Neural crest cell (in vitro differentiated cells): ENCODE measurements at places on chromosomes 13 and 19.

GRCh38 chr19:34649886-34650543 lies 26.9 kb downstream of the SCGB2B2 start:
- no peak for DNase-seq

- no peak for DNase-seq
These were observed 1.5 kb downstream of the N4BP2L1 start for GRCh38 chr13:32426191-32426989.

GRCh38 chr19:2337329-2337707 lies 8.8 kb downstream of the SPPL2B start:
- DNase-seq = peak; percentile 69

DNA sequence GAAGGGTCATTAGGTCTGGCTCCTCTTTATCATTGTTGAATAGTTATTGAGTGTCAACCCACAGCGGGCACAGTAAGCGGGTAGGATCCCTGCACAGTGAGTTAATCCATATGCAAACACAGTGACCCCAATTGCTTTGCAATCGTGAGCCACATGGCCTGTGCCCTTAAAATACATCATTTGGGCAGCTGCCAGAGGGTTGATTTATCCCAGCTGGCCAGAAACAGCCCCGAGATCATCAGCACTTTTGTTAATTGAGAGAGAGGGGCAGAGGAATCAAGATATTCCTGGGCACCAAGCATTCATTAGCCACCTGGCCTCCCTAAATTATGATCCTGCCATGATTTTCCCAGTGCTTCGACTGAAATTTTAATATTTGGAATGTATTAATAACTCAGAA lies 9.8 kb upstream of the CNMD start:
- DNase-seq = no peak

DNA sequence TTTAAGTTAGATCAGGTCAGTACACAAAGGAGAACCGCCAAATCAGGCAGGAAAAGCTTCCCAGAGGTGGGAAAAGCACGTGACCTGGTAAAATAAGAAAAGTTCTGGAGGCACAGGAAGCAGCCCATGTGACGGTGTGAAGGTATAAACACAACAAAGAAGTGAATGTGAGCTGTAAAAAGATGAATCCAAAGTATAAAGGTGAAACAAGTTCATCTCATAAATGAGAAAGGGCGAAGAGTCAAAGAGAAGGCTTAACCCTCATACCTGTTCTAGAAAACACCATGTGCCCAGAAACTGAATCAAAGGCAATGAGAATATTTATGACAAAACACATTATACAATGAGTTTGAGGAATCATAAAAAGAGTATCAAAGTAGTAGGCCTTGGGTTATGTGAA lies 47.0 kb downstream of the USP12 start:
- DNase-seq = no peak

DNA sequence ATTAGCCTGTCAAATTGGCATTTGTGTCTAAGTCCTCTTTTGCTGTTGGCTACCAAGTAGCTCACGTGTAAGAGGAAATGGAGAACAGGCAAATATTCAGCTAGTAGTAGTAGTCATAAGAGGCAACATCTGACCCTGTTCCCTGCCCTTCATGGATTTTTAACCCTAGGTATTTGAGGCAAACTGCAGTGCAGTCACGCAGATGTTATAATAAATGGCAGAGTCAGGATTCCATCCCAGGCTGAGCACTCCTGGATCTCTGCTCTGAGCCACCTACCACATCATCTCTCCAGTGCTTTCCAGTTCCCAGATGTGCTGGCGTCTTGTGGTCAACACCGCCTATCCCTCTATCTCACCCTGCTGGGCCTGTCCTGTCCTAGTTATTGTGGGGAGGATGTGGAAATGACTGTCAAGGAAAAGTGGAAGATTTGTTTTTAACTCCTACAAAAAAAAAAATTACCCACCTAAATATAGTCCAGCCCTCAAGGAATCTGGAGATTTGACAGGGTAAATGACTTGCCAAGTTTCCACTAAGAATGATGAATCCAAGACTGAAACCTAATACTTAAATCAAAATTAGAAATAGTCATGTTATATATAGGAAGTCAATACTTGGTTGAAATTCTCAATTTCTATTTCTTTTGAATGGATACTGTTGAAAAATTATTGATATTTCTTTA lies 322.9 kb downstream of the GPC6 start:
- no peak for DNase-seq

GRCh38 chr13:46803586-46803985 lies 6.6 kb upstream of the ESD start:
- DNase-seq = no peak

GRCh38 chr13:34620074-34620850 lies 321.8 kb upstream of the NBEA start:
- DNase-seq = no peak

GRCh38 chr13:95601216-95601615 lies 43.3 kb downstream of the DZIP1 start:
- no peak for DNase-seq

DNA sequence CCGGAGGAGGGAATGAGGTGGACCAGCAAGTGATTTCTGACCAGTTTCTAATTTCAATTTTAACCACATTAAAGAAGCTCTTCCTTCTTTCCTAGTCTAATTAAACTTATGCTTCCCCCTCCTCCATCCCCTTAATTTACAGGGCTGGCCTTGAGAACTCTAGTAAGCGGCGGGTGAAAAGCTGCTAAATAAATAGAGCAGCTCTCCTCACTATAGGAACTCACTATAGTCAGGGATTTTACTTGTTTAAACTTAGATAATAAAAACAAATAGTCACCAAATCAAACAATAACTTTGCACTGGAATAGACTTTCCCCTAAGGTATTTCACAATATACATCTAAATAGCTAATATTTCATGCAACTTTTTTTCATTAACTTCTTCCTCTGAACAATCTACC lies 1838.2 kb upstream of the PRR20A start:
- no peak for DNase-seq

GRCh38 chr19:13619203-13619632 lies 112.9 kb upstream of the CACNA1A start:
- no peak for DNase-seq

- no peak for DNase-seq
These were observed 127.9 kb upstream of the GJB6 start for GRCh38 chr13:20360041-20360491.

DNA sequence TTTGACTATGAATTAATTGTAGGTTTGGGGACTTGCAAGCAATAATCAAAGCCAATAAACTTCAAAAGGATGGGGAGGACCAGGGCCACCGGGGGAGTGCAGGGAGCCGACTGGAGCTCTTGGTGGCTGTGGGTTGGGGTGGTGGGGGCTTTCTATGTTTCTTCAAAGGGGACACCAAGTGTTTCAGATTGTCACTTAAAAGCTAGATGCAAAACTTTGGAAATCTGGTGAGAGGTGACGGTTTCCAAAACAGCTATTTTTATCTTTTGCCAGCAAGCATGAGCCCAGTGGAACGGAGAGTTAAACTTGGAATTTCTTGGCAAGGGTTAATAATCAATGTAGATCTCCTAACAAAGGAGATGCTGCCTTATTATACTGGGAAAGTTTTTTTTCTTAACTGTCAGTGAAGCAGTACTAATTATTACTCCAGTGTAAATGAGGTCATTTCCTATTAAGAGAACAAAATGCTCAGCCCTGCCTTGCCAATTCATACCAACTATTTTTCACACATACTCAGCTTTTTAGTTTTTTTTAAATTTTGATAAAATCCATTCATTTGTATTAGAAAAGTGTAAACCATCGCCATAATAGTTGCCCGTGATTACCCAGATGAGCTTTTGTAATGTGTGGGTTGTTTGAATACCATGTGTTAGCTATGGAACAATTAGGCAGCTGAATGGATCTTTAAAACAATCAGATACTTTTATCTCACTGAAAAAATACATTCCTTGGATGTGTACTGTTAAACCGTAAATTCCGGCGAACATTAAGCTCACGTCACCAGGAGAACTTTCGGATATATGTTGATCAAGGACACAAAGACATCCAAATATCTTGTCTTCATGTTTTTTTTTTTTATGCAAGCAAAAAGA lies 95.9 kb upstream of the ZNF536 start:
- no peak for DNase-seq

GRCh38 chr13:109817591-109818535 lies 31.5 kb upstream of the IRS2 start:
- no peak for DNase-seq

GRCh38 chr13:63944911-63945310 lies 2529.3 kb upstream of the PCDH20 start:
- no peak for DNase-seq

DNA sequence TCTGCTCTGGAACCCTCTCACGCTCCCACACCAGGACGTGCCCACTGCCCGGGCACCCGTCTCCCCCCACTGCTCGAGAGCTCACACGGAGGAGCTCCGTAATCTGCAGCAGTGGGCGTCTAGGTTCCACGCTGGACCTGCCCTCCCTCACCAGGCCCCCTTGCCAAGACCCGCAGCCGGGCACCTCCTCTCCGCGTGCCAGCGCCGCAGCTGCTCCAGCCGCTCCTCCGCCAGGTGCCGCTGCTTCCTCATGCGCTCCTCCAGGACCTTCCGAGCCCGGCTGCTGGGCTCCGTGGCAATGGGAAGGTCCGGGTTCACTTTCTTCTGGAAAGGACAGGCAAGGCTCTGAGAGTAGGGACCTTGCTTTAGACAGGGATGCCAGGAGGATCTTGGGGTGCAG lies 35.0 kb upstream of the MATK start:
- DNase-seq = no peak

DNA sequence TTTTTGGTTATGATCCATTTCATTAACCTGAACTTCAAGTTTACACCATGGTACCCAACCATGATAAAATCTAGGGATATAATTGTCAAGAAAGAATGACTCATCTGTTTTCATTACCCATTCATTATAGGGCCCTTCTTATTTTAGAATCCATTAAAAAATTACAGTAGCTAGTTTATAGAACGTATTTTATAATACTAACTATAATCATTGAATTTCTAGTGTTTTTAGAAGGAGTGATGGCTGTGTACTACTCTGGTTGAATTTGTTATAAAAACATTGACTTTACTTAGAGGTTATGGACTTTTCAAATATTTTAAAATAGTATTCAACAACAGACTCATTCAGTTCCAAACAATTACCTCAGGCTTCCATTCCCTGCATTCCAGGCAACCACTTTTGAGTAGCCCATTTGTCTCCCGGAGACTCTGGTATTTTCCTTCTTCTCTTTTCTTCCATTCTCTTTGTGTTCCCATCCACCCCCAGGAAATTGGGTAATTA lies 71.9 kb upstream of the KLF12 start:
- no peak for DNase-seq

DNA sequence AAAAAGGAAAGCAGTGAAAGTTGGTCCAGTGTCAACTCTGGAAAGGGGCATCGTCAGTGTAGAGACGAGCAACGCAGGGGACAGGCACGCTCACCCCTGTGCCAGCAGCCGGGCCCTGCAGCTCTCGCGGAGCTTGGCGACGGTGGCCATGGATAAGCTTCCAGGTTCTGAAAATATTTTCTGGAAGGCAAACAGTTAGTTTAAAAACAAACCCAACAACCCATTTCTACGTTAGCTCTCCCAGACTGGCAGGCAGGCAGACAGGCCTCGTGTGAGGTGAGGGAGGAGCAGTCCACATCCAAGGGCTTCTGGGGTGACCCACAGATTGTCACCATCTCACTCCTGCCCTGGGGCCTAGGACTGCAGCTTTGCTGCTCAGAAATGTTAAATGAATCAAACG lies 27.4 kb downstream of the LAMP1 start:
- DNase-seq = no peak

DNA sequence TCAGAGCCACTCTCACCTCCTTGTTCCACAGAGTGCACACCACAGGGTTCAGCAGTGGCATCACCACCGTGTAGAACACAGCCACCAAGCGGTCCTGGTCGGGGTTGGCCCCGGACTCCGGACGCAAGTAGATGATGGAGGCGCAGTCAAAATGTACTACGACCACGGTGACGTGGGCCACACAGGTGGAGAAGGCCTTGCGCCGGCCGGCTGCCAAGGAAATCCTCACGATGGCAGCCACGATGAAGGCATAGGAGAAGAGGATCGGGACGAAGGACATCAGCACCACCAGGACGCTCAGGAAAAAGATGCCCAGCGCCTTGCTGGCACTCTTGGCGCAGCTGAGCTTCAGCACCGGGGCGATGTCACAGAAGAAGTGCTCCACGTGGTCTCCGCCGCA lies 33.9 kb downstream of the SYDE1 start:
- no peak for DNase-seq

GRCh38 chr13:85833921-85834320 lies 34.7 kb upstream of the SLITRK6 start:
- DNase-seq = no peak

GRCh38 chr19:50896591-50897190 lies 14.5 kb downstream of the KLK4 start:
- no peak for DNase-seq

DNA sequence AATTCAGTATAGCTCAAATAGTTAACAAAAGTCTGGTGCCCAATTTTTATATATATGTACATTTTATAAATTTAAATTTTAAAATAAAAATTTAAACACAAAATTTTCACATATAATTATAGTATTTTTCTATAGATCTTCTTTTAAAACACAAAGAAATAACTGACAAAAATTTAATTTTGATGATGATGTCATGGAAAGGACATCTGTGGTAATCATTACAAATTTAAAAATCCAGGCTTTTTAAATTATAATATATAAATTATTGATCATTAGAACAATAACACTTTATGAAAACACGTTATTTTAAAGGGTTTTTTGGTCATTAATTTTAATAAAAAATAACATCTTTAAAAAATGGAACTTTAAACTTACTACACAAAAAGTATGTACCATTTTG lies 381.1 kb downstream of the DACH1 start:
- no peak for DNase-seq

- DNase-seq = no peak
These were observed 77.5 kb downstream of the C13orf42 start for GRCh38 chr13:51033421-51034185.

DNA sequence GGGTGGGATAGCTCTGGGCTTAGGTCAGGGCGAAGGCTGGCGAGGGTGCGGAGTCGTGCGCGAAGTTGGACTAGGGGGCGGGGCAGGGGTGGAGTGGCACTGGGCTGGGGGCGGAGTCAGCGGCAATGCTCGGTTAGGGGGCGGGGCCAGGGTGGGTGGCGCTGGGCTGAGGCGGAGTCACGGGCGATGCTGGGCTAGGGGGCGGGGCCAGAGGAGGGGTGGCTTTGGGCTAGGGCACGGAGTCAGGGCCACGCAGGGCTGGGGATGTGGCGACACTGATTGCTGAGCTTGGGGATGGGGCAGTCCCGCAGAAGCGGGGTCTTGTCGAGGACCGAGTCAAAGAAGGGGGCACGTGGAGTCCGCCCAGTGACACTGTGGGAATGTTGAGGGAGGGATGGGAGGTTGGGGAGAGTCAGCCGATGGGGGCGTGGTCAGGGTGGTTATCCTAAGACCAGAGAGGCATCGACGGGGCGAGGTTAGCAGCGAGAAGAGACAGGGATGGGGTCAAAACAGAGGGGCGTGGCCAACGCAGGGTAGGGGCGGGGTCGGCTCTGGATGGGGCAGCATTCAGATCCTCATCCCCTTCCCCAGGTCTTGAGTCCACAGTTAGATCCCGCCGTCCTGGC lies 8.7 kb downstream of the HOMER3 start:
- DNase-seq = peak; percentile 84

GRCh38 chr19:31347828-31348392 lies 1.3 kb downstream of the TSHZ3 start:
- no peak for DNase-seq
